Keratinocyte (primary cell): ENCODE measurements at places on chromosomes 4 and X.

GRCh38 chrX:29941287-29941686, 274.1 kb upstream of the MAGEB2 start:
- DNase-seq = no peak

DNA sequence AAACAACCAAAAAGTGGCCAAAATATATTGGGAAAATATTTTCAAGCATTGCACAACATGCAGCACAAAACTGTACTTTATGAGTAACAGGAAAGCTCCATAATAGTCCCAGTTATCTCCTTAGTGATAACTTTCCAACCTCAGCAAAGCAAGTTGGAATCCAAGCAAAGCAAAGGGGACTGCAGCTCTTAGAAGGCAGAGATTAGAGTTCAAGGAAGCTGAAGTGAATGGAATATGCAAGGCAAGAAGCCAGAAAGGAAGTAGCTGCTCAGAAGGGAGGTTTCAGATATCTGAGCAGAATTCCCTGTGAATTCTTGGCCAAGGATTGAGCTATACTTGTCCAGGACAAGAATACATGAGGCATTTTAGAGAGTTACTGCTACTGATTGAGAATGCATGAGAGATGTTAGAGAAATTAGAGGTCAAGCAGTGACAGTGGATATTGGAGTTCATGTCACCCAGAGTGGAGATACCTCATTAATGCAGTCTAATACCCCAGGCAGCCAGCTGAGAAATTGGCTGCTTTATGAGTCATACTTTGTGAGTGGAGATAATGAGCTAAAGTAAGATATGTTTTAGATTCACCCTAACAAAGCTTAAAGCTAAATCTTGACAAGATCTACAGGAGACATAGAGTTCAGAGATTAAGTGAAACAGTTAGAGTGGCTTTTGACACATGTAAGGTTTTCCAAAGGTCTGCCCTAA, 102.8 kb downstream of the INPP4B start:
- DNase-seq = no peak

DNA sequence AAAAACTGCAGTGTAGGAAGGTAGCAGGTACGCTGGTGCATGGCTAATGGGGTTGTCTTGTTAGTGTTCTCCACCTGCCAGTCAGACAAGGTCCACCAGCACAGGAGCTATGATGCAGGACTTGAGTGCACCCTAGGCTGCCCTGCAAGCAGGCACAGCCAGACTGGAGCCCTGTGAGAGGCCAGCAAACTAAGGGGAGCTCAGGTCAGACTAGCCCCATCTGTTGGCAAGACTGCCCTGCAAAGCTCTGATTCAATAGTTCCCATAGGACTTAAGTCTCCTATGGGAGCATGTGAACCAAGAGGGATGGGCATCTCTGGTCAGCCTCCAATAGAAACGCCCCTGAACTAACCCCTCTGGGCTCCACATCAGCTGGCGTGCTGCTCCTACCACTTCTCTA, 1307.3 kb downstream of the C4orf33 start:
- DNase-seq = no peak

GRCh38 chr4:20219521-20219920, 32.2 kb upstream of the SLIT2 start:
- no peak for DNase-seq

DNA sequence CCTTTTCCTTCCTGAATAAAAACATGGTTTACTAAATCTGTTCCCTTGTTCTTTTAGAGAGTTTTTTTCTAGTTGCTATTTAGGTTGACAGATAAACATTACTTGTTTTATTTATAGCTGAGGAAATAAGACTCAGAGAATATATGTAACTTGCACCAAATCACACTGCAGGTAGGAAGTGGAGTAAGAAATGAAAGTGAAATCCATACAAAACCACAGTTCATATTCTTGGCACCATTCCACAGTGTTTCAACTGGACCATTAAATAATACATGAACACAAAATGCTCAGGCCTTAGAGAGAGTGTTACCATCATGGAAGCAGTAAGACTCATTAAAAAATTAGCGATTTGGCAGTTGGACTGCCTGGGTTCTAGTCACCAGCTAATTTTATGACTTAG, 326.9 kb upstream of the SLIT2 start:
- no peak for DNase-seq

- no peak for DNase-seq
Measured at GRCh38 chr4:175048906-175049305, 130.7 kb downstream of the ADAM29 start.

DNA sequence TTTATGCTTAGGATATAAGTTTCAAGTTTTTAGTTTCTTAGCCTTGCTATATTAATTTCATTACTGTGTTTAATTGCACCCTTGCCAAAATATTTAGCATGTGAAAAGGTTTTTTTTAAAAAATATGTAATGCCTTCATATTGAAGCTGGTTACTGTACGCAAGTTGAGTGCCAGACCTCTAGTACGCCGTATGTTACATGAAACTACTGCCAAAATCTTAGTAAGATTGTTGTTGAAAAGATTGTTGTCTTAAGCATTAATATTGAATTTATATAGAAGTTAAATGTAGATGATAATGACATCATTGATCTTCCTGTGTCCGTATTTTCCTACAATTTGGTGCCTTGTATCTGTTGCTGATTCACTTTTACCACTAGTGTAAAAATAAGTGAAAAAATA, 37.1 kb downstream of the FAM133A start:
- no peak for DNase-seq

DNA sequence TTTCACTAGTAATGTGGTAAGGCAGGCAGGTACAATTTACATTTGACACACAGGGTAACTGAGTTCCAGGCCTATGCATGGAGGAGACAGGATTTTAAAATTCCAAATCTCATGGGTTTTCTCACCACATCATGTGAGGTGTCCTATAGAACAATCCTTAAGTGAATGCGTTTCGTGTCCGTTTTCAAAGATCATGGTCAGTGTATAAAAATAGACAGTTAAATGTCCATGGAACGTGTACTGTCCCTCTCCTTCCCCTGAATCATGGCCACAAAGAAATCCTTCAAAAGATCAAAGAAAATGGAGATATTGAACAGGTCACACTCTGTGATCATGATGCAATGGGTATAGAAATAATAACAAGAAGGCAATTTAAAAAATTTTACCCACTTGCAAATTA, 42.0 kb downstream of the LIMCH1 start:
- DNase-seq = no peak

DNA sequence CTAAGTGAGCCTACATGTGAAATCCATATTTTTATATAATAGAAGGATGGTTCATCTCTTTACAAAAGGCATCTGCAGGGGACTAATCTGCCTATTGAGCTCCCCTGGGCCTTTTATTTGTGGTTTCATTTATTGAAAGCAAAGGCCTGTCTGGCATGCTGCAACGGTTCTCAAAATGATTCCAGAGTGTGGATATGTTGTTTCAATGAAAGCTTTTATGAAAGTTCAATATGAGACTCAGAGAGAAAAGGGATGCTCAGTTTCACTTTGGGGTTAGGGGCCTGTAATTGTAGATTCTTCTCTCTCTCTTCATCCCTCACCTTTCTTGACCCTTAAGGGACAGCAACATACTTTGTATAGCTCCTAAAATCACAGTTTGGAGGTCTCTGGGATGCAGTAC, 204.2 kb upstream of the CASK start:
- DNase-seq = no peak

DNA sequence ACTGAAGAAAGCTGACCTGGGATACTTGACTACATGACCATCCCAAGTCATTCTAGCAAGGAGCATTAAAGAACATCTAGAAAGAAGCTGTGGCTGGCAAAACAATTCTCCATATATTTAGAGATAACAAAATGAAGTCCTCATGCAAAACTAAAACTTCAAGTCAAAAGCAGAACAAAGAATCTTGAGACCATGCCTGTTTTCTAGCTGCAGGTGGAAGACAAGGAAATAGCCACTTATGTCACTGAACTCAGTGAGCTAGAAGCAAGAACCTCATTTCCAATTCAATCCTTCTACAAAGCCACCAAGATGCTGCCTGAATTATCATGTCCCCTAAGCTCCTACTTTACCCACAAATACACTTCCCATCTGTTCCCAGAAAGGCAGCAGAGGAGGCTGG, 13.8 kb downstream of the USP46 start:
- no peak for DNase-seq

DNA sequence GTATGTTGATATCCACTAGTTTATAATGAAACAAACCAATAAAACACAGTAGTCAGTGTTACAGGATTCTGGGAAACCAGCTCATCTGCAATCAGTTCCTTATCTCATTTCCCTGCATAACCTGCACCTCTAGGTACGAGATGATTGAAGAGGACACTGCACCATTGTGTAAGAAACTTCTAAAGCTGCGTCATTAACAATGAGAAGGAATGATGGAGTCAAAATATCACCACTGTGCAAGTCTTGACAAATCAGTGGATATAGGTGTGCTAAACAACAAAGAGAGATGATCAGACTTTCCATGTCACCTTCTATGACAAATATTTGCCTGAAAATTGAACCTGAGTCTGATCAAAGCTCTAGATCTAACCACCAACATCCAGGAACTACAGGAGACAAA, 40.7 kb upstream of the DHX15 start:
- peak; percentile 15 for DNase-seq

DNA sequence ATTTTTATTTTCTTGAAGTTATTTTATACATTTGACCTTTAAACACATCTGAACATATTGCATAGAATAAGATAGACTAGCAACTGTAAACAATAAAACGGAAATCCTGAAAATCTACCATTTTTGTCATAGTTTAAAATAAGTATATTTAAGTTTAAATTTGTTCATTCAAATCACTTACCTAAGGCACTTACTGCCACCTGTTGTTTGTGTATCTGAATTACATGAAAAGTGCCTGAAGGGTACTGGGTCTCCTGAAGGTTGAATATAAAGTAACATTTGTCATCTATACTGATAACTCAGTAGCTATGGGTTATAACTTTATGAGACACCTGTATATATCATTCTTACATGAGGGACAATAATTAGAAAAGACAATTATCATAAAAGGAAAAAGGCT, 38.6 kb downstream of the TRPC5 start:
- DNase-seq = no peak

- no peak for DNase-seq
Measured at GRCh38 chrX:123731987-123732669, 724 bp downstream of the THOC2 start.

GRCh38 chr4:15317246-15317645, 110.6 kb upstream of the C1QTNF7 start:
- DNase-seq = no peak

DNA sequence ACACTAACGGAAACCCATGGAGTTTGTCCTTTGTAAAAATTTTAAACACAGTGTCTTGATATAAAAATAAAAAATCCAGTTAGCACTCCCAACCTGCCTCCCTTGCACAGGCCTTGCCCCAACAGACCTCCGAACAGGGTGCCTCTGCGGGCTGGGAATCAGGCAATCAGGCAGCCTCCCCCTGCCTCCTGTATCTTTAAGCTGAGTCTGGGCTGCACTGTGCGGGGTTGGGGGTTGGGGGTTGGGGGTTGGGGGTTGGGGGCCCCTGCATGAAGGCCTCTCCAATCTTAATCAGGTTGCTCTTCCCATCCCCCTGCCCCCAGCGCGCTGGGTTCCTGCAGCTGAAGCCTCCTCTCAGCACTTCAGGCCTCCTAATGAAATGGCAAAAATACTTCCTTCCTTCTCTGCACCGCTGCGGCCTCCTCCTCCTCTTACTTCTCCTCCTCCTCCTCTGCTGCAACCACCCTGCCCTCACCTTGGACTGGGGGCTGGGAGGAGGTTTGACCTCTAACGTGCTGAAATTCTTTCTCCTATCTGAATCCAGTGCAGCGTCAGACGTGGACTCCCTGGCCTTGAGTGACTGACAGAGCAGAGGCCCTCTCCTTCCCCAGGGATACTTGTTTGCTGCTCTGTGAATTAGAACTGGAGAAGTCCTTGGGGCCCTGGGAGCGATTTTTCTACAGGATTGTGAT, 26.6 kb downstream of the NLGN3 start:
- DNase-seq = no peak

DNA sequence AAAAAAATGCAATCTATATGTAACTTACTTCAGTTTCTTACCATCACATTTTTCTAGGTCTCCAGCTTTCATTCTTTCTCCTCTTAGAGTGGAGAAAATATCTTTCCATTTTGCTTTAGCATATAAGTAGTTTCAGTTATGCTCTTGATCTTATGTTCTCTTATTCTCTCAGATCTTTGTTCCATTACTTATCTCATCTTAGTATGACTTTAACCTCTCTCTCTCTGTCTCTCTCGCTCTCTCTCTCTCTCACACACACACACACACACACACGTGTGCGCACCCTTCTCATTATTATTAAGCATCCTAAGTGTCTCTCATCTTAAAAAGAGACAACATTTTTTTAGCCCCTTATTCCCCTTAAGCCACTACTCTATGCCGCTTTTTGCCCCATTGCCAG, 92.8 kb downstream of the FAAH2 start:
- DNase-seq = no peak

GRCh38 chr4:84666439-84666838, 83.5 kb downstream of the CDS1 start:
- DNase-seq = no peak

- DNase-seq = no peak
Measured at GRCh38 chrX:123504630-123505270, 228.1 kb downstream of the THOC2 start.

- DNase-seq = no peak
Measured at GRCh38 chrX:134670134-134670924, 12.1 kb upstream of the PLAC1 start.

DNA sequence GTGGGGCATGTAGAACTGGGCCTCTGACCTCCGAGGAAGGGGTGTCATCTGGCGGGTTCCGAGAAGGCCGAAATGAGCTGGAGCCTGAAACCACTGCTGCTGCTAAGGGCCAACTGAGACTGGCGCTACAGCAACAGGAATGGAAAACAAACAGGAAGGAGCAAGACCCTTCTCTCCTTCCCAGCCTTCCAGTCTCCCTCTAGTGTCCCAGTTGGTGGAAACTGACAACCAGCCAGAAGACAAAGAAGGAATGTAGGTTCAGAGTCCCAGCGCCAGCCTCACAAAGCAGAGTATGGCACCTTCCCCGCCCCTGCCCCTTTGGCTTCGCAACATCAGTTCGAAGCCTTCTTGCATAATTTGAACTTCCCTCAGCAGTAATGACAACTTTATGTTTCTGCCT, 24.4 kb upstream of the PDZD4 start:
- DNase-seq = no peak

DNA sequence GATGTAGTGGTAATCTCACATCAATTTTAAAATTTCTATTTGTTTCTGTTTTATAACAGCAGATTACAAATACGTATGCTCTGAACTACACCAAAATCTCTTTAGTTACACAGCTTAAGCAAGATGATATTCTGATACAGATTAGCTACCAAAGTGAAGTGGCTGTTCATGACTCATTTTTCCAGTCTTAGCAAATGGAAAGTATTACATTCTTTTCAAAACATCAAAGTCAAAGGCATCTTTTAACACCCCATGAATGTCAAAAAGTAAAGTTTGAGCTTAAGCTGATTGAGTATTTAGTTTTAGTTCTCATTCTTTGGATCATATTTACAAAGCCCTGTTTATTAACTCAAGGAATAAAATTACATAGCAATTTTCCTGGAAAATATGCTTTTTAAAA, 6.6 kb upstream of the HPGDS start:
- no peak for DNase-seq

- no peak for DNase-seq
Measured at GRCh38 chrX:118872102-118872566, 48.5 kb downstream of the ZCCHC12 start.

GRCh38 chr4:152956650-152957436, 20.7 kb downstream of the FHDC1 start:
- DNase-seq = no peak
